Coronary artery (tissue), 2 donors: ENCODE measurements at places on chromosomes 11 and 22.

GRCh38 chr11:126408901-126409619, 53.6 kb downstream of the ST3GAL4 start:
- DNase-seq, result no peak

DNA sequence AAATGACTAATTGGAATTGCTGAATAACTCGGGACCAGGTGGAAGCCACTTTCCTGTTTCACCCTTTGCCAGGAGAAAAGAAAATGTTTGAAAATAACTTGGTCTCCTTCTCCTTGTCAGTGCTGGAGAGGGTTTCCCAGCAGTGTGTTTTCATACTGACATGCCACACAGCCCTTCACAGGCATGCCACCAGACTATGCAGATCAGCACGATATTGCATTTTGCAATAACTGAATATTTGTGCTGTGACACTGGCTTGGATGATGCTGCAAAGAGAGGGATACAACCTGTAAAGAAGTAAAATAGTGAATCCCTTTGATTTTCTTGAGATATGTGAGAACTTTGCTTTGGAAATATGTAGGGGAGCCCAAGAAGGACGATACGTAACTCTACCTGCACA, 200.0 kb upstream of the NAV2 start:
- DNase-seq, result peak; percentile 38

DNA sequence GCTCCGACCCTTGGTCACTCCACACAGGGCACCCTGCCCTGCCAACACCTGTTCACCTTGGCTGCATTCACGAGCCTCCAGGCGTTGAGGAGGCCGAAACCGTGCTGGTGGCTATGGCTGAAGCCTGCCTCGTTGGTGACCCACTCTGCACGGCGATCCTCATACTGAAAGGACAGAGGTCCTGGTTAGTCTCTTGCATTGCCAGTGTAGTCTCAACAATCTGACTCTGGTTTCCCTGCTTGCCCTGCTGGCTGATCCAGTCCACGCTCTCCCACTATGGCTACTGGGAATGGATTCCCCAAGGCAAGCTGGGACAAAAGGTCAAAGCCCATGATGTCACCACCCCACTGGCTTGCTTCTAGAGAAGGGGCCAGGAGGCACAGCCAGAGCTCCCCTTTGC, 12.9 kb downstream of the PCSK7 start:
- peak; percentile 75 for DNase-seq

DNA sequence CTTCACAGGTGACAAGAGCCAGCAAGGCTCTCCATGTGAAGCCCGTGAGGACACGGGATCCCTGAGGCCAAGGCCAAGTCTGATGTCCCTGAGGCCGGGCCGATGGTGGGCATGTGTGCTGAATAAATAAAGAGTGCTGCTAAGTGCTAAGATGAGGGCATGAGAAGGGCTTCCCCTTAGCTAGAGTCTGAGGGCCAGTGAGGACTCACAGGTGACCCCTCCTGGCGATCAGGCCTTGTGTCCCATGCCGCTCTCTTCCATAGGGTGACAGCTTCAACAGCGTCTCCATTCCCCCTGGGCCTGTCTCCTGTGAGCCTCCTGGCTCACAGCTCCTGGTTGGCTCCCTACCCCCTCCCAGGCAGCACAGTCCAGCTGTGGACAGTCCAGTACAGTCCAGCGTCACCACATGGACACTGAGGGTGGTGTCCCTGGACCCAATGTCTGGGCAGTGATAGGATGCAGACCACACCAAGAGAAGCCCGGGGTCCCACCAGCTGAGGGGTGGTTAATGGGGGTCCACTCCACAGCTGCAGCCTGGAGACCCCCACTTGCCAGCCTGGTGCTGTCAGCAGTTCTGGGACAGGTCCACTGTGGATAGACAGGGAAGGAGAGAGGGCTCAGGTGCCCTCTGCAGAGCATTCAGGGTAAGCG, 1033.2 kb downstream of the TBC1D22A start:
- peak; percentile 57 for DNase-seq

DNA sequence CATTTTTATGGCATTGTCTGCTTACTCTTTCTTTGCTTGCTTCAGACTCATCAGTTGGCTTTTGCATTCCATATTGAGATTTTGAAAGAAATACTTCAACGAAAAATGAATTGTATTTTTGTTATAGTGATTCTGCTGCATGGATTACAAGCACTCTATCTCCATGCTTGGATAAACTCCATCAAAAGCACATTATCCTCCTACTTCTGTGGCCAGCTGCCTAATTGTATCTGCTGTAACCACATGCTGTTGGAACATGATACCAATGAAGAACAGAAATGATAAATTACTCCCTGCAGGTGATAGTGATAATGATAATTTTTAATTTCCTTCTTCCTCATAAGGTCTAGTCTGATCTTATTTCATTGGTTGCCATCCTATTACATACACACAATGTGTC, 100.8 kb downstream of the PRMT3 start:
- no peak for DNase-seq

DNA sequence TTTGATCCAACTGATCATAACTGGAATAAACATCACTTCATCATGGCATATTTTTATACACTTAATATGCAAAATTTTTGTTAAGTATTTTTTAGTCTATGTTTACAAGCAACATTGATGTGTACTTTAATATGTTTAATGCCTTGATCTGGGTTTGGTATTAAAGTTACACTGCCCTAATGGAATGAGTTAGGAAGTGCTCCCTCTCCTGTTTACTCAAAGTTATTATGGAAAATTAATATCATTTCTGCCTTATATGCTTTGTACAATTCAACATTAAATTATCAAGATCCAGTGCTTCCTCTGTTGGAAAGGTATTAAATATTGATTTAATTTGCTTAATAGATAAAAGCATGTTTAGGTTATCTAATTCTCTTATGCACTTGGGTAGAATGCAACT, 927.3 kb upstream of the RAG2 start:
- no peak for DNase-seq

DNA sequence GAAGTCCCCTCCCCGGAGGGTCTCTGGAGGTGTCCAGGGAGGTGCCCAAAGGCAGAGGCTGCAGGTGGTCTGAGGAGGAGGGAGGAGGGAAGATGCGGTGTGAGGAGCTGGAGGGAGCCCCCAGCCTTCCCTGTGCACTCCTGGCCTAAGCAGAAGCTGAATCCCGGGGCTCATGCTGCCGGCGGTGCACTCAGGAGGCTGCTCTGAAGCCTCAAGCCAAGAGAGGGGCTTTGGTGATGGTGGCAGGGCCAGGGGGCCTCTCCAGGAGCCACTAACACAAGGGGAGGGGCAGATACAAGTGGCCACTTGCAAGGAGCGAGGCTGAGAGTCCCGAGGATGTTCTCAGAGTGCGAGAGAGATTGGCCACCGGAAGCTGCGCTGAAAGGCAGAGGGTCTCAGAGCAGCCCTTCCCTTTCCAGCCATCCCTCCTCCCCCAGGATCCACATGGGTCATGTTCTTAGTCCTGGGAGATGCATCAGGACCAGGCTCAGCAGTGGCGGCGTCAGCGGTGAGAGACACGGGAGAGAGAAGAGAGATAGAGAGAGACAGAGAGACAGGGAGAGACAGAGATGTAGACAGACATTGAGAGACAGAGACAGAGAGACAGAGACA, 774 bp upstream of the MRGPRG start:
- peak; percentile 69 for DNase-seq

DNA sequence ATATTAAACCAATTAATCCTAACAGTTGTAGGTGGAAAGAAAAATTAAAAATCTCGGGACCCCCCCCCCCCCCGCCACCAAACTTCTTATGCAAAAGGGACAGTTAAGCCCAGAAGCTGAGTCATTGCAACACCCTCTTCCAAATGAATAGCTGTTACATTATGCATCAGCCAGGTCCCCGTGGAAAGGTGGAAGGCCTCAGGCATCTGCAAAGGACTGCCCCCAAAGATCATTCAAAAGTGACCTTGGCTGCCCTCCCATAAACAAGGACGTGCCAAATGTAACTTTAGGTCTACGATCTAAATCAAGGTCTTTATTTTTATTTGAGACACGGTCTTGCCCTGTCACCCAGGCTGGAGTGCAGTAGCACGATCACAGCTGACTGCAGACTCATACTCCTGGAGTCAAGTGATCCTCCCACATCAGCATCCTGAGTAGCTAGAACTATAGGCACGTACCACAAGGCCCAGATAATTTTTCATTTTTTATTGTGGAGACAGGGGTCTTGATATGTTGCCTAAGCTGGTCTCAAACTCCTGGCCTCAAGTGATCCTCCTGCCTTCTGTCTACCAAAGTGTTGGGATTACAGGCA, 22.8 kb downstream of the SYN3 start:
- DNase-seq, result no peak

GRCh38 chr22:32671886-32672285, 129.6 kb upstream of the TIMP3 start:
- DNase-seq, result no peak
